ENCODE measurements at places on chromosomes 13 and 19.

GRCh38 chr19:49243129-49243528, 81.9 kb downstream of the SLC6A16 start:
- DNase-seq = no peak

DNA sequence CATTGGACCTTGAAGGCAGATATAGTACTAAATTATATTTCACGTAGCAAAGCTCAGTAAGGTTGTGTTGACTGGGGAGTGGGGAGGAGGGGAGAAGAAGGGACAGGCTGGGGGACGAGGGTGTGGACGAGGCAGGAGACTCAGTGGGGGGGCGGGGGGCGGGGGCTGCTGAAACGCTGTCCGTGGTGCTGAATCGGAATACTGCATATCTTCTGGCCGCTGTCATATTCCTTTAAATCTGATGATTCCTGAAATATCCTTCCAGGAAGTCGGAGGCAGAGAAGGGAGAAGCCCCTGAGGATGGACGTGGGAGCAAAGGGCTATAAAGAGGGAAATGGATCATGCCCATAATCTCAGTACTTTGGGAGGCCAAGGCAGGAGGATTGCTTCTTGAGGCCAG, 34.7 kb upstream of the CASP14 start:
- no peak for DNase-seq

- peak; percentile 70 for DNase-seq
These were observed 53.8 kb downstream of the EPS15L1 start for GRCh38 chr19:16417660-16418596.

DNA sequence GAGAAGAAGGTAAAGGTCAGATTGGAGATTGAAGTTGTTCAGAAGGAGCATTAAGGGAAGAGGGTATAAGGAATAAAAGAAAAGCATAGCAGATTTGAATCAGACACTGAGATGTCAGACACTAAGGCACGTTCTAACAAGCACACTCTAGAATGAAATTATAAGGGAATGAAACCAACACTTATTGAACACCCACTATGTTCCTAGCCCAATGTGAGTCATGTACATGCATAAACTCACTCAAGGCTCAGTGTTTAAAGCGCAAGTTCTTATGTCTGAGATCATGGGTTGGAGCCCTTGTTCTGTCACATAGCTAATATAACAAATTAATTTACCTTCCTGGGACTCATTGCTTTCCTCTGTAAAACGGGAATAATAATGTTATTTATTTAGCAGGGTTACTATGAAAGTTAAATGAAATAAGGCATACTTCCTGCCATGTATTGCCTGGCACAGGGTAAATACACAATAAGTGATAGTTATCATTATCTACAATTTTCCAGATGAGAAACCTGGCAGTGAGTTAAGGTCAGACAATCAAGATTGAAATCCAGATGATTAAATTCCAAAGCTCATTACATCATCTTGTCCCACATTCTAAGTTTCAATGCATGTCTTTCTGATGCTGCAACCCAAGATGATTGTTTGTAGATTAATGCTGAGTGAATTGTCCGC, 68.3 kb upstream of the DACH1 start:
- DNase-seq = no peak

- peak; percentile 81 for DNase-seq
These were observed 1.3 kb upstream of the FFAR1 start for GRCh38 chr19:35346193-35347052.

GRCh38 chr13:110067355-110068175, 239.4 kb downstream of the COL4A1 start:
- DNase-seq = no peak

- peak; percentile 42 for DNase-seq
These were observed 35.7 kb upstream of the TPM4 start for GRCh38 chr19:16040642-16041041.

GRCh38 chr19:41427647-41428480, 690 bp upstream of the B3GNT8 start:
- DNase-seq = peak; percentile 15

- DNase-seq = no peak
These were observed at the start of gene TEX29 for GRCh38 chr13:111319998-111320911. Gene TEX29, plus strand, starts transcription at chr13:111320642. Its CDS starts 249 bp downstream, at chr13:111320891.

DNA sequence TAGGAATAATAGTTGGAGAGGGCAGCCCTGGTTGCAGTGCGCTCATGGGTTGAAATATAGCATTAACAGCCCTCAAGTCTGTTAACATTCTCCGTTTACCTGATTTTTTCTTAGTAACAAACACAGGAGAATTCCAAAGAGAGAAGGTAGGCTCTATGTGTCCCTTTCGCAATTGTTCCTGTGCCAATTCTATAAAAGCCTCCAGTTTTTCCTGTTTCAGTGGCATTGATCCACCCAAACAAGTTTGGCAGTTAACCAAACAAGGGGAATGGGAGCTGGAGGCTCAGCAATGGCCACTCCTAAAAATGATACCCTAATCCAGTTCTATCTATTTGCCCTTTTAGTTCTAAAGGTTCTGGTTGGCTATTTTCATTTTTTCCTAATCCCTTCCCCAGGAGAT, 151.6 kb downstream of the ZNF486 start:
- DNase-seq = no peak

GRCh38 chr13:113792886-113793717, 34.1 kb downstream of the TMEM255B start:
- no peak for DNase-seq

DNA sequence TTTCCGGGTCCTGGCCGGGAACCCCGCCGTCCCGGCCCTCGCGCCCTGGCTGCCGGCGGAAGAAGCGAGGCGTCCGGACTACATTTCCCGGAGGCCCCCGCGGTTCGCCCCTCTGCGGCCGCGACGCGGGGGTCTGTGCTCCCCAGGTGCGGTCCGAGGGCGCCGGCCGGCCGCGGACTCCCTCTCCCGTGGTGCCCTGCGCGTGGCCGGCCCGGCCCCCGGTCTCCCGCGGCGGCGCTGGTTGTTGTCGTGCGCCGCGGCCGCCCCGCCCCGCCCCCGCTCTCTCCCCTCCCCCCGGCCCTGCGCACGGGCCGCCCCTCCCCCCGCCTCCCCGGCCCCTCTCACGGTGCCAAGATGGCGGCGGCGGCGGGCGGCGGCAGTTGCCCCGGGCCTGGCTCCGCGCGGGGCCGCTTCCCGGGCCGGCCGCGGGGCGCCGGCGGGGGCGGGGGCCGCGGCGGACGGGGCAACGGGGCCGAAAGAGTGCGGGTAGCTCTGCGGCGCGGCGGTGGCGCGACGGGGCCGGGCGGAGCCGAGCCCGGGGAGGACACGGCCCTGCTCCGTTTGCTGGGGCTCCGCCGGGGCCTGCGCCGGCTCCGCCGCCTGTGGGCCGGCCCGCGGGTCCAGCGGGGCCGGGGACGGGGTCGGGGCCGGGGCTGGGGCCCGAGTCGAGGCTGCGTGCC, at the start of gene KMT2B:
Gene KMT2B (plus strand): TSS at position 339 of the 680 bp plus-strand sequence. CDS start 16 bp downstream, at position 355.
- peak; percentile 22 for DNase-seq

- no peak for DNase-seq
These were observed 21.3 kb downstream of the GADD45B start for GRCh38 chr19:2497186-2497585.

DNA sequence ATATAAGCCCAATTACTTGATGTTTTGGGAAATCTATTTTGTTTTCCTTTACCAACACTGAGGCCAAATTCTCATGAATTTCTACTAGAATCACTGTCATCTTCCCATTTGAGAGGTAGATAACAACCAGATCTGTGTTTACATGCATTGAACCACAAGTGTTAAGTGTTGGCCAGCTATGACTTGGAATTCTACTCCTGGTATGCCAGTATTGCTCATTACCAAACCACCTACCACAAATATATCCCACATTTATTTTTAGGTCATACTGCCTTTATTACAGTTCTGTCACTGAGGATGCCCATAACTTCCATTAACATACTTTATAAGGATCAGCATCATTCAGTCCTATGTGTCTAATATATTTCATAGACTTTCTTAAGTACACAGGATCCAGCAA, 328.9 kb downstream of the DIAPH3 start:
- no peak for DNase-seq

DNA sequence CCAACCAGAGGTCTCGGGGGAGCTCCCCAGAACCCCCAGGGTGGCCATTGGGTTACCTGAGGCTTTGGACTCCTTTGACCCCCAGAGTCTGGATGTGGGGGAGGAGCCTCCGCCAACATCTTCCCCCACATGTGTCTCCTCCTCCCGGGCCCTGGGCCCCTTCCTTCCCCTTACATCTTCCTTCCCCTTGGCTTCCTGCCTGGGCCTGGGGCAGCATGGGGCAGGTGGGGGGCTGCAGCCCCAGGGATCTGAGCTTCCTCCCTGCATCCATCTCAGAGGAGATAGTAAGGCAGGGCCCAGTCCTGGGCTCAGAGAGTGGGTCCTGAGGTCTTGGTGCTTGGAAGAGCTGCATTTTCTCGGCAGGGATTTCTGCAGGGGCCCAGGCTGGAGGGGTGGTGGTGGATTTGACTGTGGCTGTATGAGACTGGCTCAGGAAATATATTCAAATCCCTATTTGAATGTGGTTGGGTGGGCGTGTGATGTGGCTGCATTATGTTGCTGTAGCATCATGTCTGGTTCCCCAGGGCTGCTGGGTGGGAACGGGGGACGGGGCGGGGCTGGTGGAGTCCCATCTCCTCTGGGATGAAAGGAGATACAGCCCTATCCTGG, 919 bp downstream of the VAV1 start:
- DNase-seq = peak; percentile 67

DNA sequence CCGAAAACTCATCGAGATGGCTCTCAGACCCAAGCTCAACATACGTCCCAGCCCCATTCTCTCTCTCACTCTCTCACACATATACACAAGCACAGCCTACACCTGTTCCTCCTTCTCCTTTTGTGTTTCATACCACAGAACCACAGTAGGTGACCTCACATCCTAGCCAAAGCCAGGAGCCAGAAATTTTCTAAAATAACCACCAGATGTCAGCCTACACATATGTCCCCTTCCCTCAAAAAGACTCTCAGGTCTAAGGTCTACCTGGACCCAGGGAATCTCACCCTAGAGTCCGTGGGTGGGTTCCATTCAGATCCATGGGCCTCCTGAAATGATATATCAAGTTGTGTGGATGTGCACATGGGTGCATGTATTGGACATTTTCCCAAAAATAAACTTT, 104.2 kb upstream of the IPO5 start:
- DNase-seq = no peak

GRCh38 chr13:35978607-35979316, 152.4 kb downstream of the DCLK1 start:
- DNase-seq = peak; percentile 69

DNA sequence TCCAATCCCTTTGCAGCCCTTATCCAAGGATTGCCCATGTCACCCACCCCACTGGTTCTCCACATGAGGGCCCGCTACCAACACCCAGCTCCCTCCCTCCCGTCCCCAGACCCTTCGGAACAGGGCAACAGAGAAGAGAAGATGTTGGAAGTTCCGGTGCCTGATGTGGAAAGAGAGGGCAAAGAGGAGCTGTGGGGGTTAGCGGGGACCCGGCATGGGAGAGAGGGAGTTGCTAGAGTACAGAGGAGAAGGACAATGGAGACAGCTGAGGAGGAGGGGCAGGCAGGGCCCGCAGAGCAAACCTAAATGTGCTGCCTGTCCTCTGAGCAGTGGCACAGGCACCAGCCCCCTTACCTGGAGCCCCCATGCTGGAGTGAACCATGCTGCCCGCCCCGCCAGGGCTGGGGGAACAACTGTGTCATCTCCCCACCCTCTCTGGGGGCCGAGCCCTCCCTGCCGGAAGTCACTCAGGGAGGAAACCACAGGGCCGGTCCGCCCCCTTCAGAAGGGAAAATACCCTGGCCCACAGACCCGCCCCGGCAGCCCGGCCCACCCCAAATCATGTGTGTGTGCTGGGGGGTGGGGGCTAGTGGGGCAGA, at the start of gene POU2F2:
Gene POU2F2 (minus strand): TSS at position 417 of the 599 bp plus-strand sequence. CDS start 35 bp downstream, at position 382.
- DNase-seq = peak; percentile 53

DNA sequence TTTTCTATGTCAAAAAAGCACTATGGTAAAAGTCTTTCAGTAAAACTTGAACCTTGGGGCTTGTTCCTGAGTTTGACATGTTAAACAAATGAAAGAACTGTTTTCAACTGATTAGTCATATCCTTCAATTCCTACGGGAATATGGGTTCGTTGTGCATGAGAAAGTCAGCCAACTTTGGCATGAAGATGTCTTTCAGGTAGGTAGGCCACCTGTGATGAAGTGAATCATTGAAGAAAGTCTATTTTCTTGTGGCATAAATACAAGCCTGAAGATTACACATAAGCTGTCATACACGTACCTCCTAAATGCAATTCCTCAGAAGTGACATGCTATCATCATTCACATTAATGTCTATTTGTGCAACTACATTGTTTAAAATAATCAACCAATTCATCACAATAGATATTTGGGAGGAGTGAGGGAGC, 513.0 kb downstream of the IRS2 start:
- DNase-seq = no peak

- peak; percentile 43 for DNase-seq
These were observed 9.9 kb upstream of the RCBTB2 start for GRCh38 chr13:48542581-48543341.

DNA sequence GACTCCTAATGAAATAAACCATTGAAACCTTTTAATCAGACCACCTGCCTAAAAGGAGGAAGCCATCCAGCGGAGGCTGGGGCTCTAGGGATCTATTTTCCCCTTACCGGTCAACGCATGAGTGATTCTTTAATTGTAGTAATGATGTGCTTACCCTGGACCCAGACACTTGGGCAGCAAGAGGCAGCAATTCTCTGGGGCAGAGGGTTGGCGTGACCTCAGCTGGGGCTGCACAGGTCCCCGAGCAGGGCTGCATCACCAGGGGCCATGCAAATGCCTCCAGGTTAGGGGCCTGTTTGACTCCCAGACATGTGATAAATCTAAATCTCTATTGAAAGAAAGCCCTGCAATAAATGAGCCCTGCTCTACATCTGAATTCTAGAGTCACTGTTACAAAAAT, 194.2 kb upstream of the TSHZ3 start:
- no peak for DNase-seq

- peak; percentile 90 for DNase-seq
These were observed 3.7 kb upstream of the CLPTM1 start for GRCh38 chr19:44951179-44952159.

- DNase-seq = no peak
These were observed 297.4 kb upstream of the SGCG start for GRCh38 chr13:22883262-22883840.

DNA sequence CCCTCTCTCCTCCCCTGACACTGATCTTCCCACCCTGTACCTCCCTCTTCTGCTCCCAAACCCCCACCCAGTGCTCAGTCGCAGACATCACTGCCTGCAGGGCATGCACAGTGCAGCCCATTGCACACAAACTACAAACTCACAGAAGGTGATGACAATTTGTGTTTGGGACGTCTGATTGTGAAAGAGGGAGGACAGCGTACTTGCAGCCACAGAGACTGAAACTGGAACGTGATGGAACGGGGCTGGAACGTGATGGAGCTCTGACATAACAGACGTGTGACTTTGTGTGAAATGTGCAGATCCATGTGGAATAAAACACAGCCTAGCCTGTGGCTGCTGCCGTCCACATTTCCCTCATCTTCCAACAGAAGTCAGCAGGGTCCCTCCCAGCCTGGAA, 57.3 kb upstream of the CEACAM8 start:
- DNase-seq = no peak

GRCh38 chr19:51485960-51486660, 7.8 kb downstream of the CEACAM18 start:
- DNase-seq = no peak

GRCh38 chr13:74710006-74710405, 575.8 kb upstream of the KLF12 start:
- DNase-seq = no peak
